ENCODE measurements at places on chromosomes 11 and 22.

- DNase-seq: peak; percentile 38
These were observed 42.1 kb upstream of the CRTAM start for GRCh38 chr11:122796128-122796717.

DNA sequence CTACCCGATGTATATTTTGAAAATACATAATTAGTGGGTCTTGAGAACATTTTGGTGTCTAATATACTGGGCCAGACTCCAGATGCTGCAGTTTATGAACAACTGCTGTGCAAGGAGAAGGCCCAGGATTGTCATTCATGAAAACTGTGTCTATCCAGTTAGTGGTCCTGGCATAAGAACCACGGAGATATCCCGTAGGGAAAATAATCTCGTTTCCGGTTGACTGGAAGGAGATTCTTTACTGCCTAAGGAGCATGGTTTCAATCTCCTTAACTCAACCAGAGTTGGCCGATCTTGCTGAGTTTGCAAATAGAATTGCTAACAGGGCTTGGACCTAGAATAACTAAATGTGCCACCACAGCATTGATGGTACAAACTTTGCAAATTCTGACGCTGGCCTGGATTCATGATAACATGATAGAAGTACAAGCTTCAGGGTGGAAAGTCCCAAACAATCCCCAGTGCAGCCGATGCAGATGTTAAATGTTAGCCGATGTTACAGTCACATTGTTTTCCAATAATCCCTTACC, 4.6 kb upstream of the RTCB start:
- no peak for DNase-seq

- no peak for DNase-seq
These were observed 206.6 kb downstream of the GRIK4 start for GRCh38 chr11:120718171-120718570.

- no peak for DNase-seq
These were observed 44.9 kb downstream of the OSBPL5 start for GRCh38 chr11:3120071-3120792.

GRCh38 chr11:64970731-64971151, 1.2 kb downstream of the MAJIN start:
- DNase-seq: no peak

DNA sequence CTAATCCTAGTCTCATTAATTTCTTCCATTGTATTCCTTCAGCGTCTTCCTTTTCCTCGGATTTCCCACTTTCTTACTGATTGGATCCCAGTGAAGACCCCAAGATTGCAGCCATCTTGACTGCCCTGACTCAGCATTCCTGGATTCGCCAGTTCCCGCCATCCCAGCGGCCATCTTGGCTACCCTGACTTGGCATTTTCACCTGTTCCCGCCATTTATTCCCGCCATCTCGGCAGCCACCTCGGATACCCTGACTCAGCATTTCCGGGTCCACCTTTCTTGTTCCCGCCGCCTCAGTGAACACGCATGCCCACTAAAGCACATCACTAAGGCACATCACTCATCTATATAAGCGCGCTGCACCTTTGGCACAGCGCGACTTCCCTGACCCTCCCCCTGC, 13.8 kb upstream of the OR56A3 start:
- no peak for DNase-seq

Data from GM19239 (cell line).